Stimulated activated CD8-positive, alpha-beta memory T cell treated with anti-CD3 and anti-CD28 coated beads, Interleukin-7, amount 100 ng/mL, for 4 hours (primary cell): ENCODE measurements at places on chromosomes 4 and X.

GRCh38 chr4:53830511-53830910 is 233.9 kb downstream of the CHIC2 start:
- no peak for DNase-seq

- DNase-seq: no peak
Measured at GRCh38 chr4:2395584-2395983, 22.9 kb downstream of the ZFYVE28 start.

- DNase-seq: no peak
Measured at GRCh38 chr4:128449251-128449650, 161.6 kb upstream of the PGRMC2 start.

DNA sequence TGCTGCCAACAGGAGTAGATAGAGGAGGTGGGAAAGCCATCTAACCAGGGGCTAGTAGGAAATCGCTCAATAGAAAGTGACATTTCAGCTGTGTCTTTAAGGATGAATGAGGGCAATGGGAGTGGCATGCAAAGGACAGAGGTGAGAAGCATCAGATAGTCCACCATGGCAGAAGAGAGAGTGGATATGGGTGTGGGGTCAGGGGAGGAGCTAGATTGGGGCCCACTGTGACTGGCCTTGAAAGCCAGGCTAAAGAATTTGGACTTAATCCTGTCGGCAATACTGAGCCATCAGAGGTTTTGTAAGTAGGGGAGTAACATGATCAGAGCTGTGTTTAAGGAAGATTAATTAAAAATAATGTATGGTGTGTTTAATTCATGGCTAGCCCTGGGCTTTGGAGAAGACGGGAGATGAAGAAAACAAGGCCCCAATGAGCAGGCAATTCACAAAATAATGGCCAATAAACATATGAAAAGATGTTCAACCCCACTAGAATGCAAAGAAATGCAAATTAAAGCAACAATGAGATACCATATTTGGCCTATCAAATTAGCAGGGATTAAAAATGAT is 98.1 kb upstream of the PJA1 start:
- no peak for DNase-seq

DNA sequence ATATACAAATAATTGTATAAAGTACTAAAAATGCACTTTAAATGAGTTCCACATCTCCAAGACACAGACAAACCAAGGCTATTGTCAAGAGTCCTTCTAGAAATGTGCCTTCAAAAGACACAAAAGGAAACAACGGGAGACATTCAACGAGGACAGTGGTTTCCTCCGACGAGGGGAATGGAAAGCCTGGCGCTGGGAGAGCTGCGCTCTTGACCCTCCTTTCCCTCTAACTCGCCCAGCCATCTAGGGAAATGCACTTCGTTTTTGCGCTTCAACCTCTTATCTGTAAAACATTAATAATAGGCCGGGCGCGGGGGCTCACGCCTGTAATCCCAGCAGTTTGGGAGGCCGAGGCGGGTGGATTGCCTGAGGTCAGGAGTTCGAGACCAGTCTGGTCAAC is 37.0 kb downstream of the ZFP42 start:
- no peak for DNase-seq
